NCI-H1694 treated with DMSO at 0.1 percent for 48 hours (cell line): ENCODE measurements at places on chromosomes 7 and 10.
A peak's percentile ranks its signal among the peaks of the same experiment; 100 is the strongest.

GRCh38 chr7:77979219-77979618 lies 180.6 kb downstream of the PHTF2 start:
- no peak for DNase-seq

- DNase-seq, result no peak
Measured at GRCh38 chr7:139494835-139495579, 11.5 kb upstream of the KLRG2 start.

- no peak for DNase-seq
Measured at GRCh38 chr7:21771266-21771665, 174.4 kb downstream of the CDCA7L start.

DNA sequence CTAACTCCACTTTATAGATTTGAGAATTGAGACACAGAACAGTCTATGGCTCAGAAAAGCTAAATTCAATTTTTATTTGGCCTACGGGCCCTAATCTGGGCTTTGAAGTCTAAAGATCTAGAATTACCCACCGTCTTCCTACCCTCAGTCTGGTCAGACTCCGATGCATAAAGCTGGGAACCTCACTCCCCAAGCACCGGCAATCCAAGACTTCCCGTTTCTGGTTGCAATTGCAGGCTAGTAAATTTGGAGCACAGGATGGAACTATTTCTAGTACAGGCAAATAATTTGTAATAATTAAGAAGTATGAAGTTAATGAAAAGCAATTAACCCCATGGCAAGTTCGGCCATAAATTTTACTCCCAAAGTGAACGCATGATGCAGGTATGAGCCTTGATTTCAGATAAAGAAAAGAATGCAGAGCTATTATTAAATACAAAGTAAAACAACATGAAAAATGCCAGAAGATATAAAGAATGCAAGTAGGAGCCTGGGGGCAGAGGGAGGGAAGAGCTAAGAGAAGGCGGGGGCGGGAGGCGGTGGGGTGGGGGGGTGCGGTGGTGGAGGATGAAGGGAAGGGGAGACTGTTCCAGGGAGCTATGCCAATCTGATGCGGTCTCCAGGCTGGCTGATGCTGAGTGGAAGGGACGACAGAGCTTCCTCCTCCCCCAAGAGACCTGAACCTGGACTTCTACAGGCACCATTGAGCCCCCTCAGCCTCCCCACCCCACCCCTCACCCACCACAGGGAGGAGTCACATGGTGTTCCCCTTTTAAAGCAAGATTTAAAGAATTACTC lies 45.1 kb downstream of the BPGM start:
- DNase-seq, result no peak

DNA sequence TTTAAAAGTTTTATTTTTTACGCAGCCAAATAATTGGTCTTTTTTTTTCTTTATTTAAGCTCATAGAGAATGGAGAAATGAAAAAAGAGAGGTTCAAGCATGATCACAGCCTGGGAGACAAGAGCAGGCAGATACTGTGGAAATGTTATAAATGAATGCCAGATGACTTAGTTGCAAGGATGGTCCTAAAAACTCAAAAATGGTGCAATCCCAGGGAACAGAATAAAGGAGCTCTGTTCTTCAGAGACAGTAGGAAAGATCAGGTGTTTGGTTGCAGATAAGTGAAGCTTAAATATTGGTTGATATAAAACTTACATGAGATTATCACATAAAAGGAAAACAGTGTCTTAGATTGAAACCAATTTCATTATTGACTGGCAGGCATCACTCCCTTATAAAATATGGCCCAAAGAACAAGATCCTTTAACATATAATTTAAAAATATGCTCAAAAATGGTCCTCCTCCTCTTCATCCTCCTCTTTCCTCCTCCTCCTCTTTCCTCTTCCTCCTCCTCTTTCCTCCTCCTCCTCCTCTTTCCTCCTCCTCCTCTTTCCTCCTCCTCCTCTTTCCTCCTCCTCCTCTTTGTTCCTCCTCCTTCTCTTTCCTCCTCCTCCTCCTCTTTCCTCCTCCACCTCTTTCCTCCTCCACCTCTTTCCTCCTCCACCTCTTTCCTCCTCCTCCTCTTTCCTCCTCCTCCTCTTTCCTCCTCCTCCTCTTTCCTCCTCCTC lies 18.6 kb downstream of the GNAT3 start:
- no peak for DNase-seq

DNA sequence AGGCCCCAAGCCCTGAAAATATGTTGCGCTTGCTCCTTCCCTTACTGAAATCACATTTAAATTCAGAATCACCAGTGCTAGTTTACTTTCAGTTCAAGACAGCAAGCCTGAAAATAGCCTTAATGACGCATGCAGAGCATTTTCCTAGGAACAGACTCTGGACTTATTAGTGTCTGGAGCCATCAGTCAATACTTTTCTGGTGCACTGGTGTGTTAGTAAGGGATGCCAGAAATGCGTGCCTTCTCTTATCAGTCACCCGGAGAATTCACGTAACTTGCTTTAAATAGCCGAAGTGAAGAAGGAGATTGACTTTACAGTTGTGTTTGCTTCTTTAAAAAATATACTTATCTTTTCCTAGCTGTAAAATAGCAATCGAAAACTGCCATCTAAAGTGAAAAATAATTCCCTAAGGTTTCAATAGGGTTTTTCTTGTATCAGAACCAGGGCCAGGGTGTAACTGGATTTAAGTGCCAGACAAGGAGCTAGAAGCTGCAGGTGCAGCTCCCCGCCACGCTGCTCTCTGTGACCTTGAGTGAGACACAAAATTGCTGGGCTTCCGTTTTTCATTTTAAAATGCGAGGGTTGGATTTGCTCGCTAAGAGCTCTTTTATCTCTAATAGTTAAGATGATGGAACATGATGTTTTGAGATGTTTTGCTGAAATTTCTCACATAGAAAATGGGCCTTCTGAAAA lies 177.8 kb downstream of the NSUN6 start:
- DNase-seq, result no peak

- no peak for DNase-seq
Measured at GRCh38 chr7:110283056-110283455, 807.9 kb upstream of the LRRN3 start.

DNA sequence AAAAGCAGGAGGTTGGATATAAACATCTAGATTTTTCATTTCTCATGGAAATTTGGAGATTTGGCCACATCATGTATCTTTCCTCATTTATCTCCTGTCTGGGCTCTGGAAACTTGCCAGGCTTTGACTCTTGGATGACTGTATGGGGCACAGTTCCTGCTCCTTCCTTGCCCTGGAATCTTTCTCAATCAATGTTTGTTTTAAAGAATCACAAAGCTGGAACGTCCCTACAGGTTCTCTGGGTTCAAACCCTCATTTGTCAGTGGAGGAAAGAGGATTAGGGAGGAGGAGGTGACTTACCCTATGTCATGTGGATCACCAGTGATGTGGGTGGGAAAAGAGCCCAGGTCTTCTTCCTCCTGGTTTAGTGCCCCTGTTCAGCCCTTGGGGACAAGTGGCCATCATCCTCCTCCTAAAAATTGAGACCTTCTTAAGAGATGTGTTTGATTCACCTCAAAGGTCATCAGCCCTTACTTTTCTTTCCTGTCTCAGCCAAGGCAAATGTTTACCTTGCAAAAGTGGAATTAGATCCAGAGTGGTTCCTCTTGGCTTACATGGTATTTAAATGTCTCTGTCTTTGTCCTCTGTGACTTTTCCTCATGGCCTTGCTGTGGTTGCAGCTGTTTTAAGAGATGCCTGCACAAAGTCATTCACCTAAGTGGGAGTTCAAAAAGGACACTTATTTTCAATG lies 38.8 kb upstream of the PDZD8 start:
- no peak for DNase-seq

- peak; percentile 31 for DNase-seq
Measured at GRCh38 chr7:136114966-136115762, 138.0 kb upstream of the MTPN start.

DNA sequence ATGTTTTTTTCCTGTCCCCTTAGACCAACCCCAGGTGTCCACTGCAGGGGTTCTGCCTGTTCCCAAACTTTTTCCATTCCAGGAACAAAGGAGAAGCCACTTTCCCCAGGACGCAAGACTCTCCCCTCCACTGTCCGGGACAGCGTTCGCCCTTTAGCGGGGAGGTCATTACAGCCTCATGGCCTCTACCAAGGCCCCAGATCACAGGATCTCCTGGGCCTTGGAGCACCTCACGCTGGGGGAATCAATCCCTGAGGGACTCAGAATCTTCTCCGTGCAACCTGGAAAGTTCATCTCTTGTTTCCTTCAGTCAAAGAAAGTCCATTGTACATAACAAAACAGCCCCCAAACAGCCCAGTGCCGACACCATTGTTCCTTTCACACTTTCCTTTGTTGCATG lies 41.2 kb downstream of the MKI67 start:
- DNase-seq, result no peak

DNA sequence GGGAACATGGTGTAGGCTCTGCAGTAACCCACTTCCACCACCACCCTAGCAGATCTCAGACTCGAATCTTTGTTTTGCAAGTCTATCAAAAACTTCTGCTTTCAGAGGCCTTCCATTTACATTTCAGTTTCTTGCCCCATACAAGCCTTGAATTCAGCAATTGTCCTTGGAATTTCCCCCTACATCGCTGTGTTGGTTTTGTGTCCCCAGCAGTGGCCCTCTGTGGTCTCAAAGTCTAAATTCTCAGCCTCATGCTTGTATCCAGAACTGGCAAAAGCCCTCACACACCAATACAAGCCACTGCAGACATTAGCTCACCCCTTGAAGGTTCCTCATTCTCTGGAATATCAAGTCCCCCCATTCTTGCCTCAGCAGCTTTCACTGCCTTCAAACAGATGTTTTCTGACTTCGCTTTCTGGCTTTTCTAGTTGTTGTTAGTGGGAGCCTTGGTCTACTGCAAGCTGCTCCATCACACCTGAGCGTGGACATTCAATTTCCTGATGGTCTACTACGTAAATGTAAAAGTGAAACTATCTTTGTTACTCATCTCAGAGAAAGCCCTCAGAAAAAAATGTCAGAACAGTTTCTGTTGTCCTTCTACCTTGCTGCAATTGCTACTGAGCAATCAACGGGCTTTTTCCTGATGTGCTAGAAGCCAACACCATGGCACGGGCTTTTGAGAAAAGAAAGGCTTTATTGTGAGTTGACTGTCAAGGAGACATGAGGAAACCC lies 1.8 kb upstream of the NUB1 start:
- DNase-seq, result no peak

- no peak for DNase-seq
Measured at GRCh38 chr10:122510326-122510725, 49.0 kb downstream of the HTRA1 start.

GRCh38 chr7:26143298-26144048 lies 8.5 kb upstream of the NFE2L3 start:
- DNase-seq, result no peak

- DNase-seq, result no peak
Measured at GRCh38 chr7:102938679-102939078, 25.9 kb downstream of the LRRC17 start.

GRCh38 chr10:127524229-127524628 lies 24.9 kb upstream of the NPS start:
- no peak for DNase-seq

- peak; percentile 61 for DNase-seq
Measured at GRCh38 chr7:43260980-43261878, 148.8 kb downstream of the HECW1 start.

- no peak for DNase-seq
Measured at GRCh38 chr10:79454259-79454658, 8.8 kb upstream of the ZCCHC24 start.

- no peak for DNase-seq
Measured at GRCh38 chr10:89120931-89121763, 86.0 kb downstream of the CH25H start.

- no peak for DNase-seq
Measured at GRCh38 chr7:22709857-22710256, 17.1 kb upstream of the IL6 start.

GRCh38 chr7:150430465-150431085 lies 19.9 kb upstream of the GIMAP8 start:
- no peak for DNase-seq

DNA sequence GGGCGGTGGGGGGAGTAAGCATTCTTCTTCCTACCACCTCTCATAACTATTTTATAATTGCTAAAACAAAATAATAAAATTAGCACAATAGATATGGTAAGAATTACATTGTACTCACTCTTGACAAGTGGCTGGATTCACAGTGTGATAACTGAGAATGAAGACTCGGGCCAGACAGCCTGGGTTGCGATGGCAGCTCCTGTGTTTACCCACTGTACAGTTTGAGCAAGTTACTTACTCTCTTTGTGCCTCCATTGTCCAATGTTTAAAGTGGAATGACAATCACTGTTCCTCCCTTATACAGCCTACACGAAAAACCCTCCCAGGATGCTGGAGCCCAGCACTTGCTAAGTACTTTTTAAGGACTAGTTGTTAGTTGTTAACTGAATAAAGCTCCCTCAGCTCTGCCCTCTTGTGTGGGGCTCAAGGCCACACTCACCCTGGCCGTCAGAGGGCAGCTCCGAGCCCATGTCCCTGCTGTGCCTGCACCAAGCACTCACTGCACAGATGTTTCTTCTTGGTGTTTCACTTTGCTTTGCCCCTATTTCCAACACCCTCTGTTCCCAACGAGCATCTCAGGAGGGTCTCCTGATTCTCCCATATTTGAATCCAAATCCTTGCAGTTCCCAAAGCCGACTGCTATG lies 56.4 kb upstream of the NPS start:
- DNase-seq, result no peak

DNA sequence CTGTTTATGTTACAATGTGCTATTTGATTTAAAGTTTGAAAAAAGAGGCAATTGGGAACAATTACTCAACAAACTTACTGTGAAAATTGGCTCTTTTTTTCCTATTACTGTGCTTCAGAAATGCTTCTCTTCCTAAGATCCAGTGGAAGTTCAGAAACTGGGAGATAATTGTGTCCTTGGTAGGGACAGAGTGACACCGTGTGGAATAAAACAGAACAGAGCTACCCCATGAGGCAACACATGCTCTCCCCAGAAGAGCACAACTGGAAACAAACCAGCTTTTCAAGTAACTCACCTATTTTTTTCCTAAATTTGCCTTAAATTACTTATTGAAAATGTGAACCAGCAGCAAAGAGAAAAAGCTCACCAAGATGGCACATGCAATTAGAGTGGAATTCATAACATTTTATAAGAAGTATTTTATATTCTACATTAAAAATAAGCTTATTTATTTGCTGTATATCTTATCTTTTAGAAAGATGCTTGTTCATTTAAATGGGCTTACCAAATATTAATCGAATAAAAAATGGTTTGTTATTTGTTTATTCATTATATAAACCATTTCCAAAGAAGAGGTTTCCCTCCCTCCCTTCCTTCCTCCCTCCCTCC lies 346.1 kb upstream of the ANKRD30A start:
- DNase-seq, result peak; percentile 69

DNA sequence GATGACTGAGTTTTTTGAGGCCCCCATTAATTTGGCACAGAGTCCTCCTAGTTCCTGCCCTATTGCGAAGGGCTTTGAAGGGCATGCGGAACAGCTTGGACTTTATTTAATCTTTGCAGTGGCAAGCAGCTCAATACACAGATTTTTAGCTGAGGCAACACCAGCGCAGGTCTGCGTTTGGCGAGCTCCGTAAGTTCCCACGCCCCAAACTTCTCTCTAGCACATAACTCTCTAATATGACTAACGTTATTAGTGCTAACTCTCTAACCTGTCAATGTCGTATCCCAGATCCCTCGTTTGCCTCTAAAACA lies 366 bp upstream of the TAF3 start:
- no peak for DNase-seq

- no peak for DNase-seq
Measured at GRCh38 chr10:48658975-48659269, 25.8 kb upstream of the WDFY4 start.
